ENCODE measurements at places on chromosomes 11 and 22.

- DNase-seq, result no peak
Observed at GRCh38 chr22:45516923-45517675, 14.4 kb downstream of the FBLN1 start.

DNA sequence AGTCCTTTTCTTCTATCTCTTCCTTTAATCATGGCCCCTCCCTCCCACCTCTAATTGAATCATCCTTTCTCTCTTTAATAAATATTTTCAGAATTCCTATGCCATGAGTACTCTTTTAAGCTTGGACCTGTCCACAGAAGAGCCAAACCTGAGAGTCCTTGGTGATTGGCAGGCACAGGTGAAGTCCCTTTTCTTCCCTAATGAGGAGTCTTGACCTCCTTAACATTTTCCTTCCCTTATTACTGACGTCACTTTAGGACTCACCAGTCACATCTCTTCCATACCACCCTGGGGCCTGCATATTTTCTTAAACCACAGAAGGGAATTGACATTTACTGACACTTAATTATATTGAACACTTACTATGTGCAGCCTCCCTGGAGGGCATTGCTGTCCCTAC, 41.0 kb upstream of the RASSF10 start:
- no peak for DNase-seq

GRCh38 chr11:16859651-16860050, 121.2 kb downstream of the C11orf58 start:
- DNase-seq, result no peak

DNA sequence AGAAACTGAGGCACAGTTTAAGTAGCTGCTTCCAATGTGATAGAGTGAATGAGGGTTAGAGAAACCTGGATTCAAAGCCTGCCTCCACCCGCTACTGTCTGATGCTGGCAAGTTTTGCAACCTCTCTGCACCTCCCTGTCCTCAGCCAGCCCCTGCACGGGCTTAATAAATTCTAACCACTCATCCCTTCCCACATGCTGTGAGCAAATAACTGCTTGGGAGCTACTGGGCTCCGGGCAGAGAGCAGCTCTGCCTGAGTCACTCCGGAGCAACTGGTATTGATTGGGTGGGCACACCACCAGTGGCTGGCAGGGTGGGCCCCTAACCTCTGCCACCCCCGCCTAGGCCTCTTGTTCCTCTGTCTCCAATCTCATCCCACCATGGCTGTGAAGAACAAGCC, 104.3 kb upstream of the SYT13 start:
- no peak for DNase-seq

DNA sequence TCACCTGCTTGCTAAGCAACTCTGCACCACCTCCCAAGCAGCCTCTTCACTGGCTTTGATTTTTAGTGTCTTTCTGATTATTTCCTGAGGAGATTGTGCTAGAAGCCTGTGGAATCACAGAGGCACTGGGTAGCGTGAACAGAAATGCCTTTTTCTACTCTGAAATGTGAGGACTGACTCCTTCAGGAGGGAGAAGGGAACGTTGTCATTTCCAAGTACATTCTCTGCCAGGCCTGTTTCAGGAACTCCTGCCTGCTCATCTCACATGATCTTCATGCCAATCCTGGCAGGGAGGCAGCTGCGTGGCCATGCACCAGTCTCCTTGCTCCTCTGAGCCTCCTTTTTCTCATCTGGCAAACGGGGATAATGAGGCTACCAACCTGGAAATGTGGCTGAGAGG, 49.8 kb upstream of the PRDM11 start:
- DNase-seq, result no peak

DNA sequence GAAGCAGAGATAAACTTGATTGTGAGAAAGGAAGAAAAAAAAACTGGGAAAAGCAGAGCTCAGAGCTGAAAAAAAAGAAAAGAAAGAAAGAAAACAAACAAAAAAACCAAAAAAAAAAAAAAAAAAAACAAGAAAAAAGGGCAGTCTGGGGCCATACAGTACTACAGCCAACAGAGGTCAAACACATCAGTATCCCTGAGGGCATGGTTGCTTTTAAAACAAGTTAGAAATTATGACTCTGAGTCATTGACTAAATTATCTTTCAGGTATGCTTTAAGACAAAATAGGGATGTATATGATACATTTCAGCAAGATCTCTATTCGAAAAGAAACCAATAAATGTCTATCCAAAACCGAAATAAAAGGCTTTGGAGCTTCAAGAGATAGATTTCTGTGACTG, 37.1 kb upstream of the TLCD5 start:
- DNase-seq, result no peak

GRCh38 chr11:128156486-128156885, 430.9 kb downstream of the ETS1 start:
- no peak for DNase-seq

DNA sequence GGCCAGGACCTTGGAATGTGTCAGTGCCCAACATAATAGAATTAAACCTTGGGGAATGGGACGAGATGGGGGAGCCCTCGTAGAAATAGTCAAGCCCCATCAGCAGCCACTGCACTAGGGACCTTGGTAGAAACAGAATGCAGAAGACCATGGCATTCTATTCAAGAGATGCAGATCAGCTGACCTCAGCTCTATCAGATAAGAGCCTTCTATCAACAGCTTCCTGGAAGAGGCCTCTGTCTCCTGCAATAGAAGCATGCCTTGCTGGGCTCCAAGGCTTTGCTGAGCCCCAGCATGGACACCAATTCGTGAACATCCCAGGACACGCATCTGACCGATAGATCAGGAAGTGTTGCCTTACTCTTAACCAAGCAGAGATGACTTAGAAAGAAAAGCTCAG, 27.5 kb upstream of the FLI1 start:
- DNase-seq, result no peak

DNA sequence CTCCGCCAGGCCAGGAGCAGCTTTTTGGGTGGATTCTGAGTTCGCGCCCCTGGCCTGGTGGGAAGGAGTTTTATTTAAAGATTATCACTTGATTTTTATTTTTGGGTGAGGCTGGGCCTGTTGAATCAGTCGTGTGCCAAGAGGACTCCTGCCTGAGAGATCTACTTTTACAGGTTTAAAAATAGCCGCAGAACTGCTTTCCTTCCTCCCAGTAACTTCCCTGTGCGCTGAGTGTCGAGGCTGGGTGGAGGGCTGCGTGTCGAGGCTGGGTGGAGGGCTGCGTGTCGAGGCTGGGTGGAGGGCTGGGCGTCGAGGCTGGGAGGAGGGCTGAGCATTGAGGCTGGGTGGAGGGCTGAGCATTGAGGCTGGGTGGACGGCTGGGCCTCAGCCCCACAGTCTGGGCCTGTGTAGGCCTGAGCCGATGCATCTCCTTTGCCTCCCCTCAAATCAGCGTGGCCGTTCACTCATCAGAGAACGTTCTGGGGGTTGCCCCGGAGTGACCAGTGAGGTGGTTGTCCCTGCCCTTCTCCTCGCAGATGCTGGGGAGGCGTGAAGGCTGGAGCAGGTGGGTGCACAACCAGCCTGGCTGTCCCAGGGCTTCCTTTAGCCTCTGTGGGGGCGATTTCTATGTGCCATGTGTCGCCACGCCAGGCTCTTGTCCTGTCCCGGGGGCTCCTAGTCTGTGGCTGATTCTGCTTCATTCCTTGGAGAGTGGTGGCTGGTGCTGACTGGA, 30.1 kb downstream of the GRAMD4 start:
- DNase-seq, result no peak

DNA sequence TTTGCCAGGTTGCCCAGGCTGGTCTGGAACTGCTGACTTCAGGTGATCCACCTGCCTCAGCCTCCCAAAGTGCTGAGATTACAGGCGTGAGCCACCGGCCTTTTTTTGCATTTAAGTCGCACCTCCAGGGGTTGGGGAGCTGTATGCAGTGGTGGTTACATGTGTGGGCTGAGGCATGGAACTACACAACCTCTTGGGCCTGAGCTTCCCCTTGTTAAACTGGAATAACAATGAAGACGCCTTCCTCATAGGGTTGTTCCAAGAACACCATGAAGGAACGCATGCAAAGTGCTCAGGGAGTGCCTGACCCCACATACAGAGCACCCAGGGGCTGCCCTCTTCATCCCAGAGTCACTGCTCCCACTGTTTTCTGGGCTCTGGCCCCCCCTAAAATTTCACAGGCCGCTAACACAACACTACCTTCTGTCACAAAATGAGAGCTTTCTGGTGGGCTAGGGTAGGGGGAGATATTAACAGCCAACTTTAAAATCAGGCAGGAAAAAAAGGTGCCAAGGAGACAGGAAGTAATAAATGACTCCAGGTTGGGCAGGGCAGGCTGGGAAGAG, 1.3 kb upstream of the FAM118A start:
- no peak for DNase-seq

DNA sequence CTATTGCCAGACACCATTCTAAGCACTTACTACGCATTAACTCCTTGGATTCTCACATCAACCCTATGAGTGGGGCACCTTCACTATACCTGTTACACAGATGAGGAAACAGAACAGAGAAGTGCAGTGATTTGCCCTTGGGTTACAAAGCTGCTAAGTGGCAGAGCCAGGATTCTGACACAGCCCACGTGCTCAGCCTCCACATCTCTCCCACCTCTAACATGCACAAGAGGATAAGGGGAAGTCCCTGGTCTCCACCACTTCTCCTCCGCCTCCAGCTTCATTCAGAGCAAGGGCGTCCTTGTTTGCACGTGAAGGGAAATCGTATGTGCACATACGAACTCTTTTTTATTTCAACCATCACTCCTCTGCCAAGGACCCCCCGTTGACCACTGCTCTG, 53.7 kb downstream of the CDON start:
- DNase-seq, result no peak

GRCh38 chr11:61903845-61904244, 12.5 kb upstream of the FADS3 start:
- DNase-seq, result no peak

All from CD4-positive, alpha-beta T cell treated with Interleukin-12 subunit alpha and Interleukin-12 subunit beta, for 1 hour (primary cell).